EL (cell line): ENCODE measurements at places on chromosomes 11 and 22.

- peak; percentile 77 for DNase-seq
Measured at GRCh38 chr11:68040101-68040956, 1.5 kb downstream of the TCIRG1 start.

DNA sequence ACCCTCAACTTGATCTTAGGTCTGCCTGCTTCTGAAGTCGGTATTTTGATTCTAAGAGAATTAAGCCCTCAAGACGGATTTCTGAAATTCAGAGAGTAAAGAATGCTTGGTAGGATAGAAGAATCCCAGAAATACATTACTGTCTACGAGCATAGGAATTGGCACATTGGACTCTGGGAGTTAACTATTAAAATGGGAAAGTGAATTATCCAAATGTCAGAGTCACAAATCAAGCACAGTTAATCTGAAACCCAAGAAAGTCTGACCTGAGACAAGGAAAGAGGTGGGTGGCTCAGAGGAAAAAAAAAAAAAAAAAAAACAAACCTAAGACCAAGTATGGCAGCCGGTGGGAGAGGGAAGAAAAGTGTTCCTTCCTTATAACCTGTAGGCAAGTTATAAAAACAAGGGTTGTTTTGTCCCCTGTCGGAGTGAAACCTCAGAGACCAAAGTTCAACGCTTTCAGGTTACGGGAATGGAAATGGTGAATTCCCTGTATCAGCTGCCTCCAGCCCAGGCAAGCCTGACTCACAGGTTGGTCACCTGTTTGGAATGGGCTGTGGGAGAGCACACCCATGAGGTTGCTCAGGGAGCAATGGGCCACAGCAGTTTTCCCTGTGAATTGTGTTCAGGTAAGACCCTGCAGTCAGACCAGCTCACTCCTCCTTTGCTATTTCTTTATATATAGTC, 139.0 kb downstream of the ETS1 start:
- peak; percentile 68 for DNase-seq

GRCh38 chr22:50046481-50047245, 11.4 kb downstream of the TTLL8 start:
- no peak for DNase-seq

- DNase-seq: no peak
Measured at GRCh38 chr11:7473717-7474116, 11.6 kb upstream of the OLFML1 start.

- DNase-seq: no peak
Measured at GRCh38 chr11:16380941-16381568, 24.7 kb upstream of the SOX6 start.
